Endothelial cell of umbilical vein (primary cell): ENCODE measurements at places on chromosomes 11 and 22. TPM values are rescaled to one million over a fixed set of nuclear protein-coding genes. Genes with fewer than 3 reads are reported as not detected.

Gene RCOR2
- 0.13 and 1.7 TPM in 2 replicates for total RNA-seq

Gene NRXN2
- total RNA-seq, result not detected in 2 replicates

Gene PKP3
- 0.27 and 0.30 TPM in 2 replicates for total RNA-seq

GRCh38 chr22:41354979-41355378 is 26.8 kb upstream of the TEF start:
- H3K27ac ChIP-seq, result no peak overlapping the region
- peaks cover 3% of the 10 kb centered on the region for H3K36me3 ChIP-seq
- no peaks in the 10 kb centered on the region for H3K4me1 ChIP-seq
- DNase-seq, result no peak

DNA sequence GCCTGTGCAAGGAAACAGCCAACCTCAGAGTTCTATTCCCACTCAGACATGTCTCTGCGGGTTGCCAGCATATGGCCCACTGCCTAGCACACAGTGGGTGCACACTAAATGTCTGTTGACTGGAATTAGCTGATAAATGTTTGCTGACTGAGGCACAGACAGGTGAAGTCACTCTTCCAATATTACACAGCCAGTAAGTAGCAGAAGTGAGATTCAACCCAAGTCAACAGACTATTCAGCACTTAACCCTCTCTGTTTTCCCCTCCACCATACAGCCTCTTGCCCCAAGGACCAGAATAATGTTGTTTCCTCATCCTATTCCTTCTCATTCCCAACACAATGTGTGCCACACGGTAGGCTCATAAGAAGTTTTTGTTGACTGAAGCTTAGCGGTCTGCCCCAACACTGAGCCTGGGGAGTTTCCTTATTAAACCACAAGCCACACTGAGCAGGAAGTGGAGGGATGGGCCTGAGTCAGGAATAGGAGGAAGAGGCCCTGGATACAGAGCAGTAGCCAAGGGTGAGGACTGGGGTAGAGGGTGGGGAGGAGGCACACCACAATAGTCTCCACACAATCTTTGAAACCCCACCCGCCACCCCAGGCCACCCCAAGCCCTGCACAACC is 15.7 kb upstream of the IL10RA start:
- H3K4me1 ChIP-seq, result peaks cover 28% of the 10 kb centered on the region
- DNase-seq, result peak; percentile 50
- no peaks in the 10 kb centered on the region for H3K27me3 ChIP-seq
- no peaks in the 10 kb centered on the region for H3K36me3 ChIP-seq

GRCh38 chr11:102361086-102362031 is 14.3 kb downstream of the BIRC2 start:
- H3K27me3 ChIP-seq, result no peaks in the 10 kb centered on the region
- H3K36me3 ChIP-seq, result peaks cover 16% of the 10 kb centered on the region
- H3K27ac ChIP-seq, result no peak overlapping the region
- H3K4me1 ChIP-seq, result no peaks in the 10 kb centered on the region
- no peak for DNase-seq

DNA sequence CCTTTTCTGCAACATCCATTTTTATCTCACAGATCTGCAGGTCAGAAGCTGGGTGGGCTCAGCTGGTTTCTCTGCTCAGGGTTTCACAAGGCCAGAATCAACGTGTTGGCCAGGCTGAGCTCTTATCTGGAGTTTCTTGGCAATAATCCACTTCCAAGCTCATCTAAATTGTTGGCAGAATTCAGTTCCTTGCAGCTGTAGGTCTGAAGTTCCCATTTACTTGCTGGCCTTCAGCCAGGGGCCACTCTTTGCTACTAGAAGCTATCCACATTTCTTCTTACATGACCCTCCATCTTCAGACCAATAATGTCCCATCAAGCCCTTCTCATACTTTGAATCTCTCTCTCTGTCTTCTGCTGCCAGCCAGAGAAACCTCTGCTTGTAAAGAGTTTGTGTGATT is 103.5 kb downstream of the WNT11 start:
- no peak overlapping the region for H3K4me3 ChIP-seq
- H3K27ac ChIP-seq, result no peak overlapping the region
- H3K4me1 ChIP-seq, result peaks cover 12% of the 10 kb centered on the region

- peaks cover 4% of the 10 kb centered on the region for H3K4me1 ChIP-seq
- no peak for DNase-seq
- H3K27ac ChIP-seq, result no peak overlapping the region
- no peaks in the 10 kb centered on the region for H3K36me3 ChIP-seq
Observed at GRCh38 chr22:28774378-28774777, 1.9 kb downstream of the CCDC117 start.
